Stimulated activated CD8-positive, alpha-beta memory T cell treated with anti-CD3 and anti-CD28 coated beads, Interleukin-15, amount 100 ng/mL, for 4 hours (primary cell): ENCODE measurements at places on chromosomes 11 and 22.

DNA sequence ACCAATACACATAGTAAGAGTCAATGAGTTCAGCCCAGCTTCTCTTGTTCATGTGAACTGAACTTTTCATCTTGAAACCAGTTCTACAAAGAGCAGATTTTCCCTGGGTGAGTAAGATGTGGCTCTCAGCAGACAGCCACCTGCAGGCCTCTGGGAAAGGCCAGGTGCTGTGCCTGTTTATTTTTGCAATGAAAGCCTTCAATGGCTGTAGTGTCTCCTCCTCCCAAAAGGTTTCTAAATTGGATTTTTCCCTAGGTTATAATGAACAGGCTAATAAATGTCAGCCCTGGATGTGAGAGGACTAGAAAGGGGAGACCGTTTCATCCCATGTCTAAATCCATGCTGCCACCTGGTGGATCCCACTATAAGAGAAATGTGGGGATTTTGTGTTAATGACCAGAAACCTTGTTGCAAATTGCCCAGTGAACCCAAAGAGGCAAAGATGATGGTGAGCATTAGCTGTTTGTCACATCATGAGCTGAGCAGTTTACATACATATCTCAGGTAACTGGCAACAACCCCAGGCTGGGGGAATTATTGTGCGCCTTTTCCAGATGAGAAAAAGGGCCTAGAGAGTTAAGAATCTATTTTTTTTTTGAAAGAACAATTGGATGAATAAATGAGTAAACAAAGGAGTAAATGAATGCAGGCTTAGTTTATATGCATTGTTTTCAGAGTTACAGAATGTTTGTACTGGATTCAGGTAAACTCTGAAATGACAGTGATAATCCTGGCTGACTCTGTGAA, 12.7 kb downstream of the C11orf91 start:
- DNase-seq, result no peak

DNA sequence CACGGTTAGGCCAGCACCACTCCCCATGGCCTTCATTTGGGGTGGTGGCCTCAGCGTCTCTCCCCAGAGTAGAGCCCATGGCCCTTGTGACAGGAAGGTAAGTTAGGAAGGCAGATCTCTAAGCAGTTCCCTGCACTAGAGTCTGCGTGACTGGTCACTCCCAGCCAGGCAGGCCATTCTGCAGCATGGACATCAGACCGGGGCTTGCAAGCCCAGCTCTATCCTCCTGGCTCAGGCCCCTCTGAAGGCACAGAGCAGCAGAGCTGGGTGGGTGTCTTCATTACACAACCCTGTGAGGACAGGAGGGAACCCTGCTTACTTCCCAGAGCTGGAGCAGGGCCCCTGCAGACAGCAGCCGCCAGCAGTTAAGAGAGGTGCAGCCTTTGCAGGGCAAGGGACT, 77.3 kb downstream of the PIWIL3 start:
- no peak for DNase-seq

DNA sequence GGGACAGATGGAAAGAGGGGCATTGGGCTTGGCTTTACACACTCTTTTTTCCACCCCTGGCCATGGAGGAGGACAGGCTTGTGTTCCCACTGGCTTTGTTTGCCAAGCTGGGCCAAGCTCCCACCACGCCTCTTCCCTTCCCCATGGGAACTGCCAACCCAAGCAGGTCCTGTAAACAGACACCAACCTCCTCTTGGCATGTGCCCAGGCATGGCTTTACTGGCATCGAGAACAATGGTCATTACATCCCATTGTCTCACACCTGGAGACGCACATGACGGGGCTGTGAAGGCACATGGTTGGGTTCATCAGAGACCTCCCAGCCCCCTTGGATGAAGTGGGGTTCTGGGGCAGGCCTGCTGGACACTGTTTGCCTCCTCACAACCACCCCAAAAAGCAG, 11.7 kb downstream of the SEC14L3 start:
- DNase-seq, result no peak

DNA sequence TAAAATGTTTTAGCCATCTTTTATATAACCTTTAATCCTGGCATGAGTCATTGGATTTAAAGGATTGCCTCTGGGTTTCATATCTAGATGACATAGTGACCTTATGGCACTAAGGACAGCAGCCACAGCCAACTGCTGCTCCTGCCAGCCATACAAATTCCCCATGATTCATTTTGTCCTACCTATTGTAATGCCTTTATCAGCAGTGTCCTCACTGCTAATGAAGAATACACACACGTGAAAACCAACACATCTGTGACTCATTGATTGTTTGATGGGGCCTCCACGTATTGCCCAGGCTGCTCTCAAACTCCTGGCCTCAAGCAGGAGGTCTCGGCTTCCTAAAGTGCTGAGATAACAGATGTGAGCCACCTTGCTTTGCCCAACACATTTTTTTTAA, 1.8 kb downstream of the LDHAL6A start:
- no peak for DNase-seq

DNA sequence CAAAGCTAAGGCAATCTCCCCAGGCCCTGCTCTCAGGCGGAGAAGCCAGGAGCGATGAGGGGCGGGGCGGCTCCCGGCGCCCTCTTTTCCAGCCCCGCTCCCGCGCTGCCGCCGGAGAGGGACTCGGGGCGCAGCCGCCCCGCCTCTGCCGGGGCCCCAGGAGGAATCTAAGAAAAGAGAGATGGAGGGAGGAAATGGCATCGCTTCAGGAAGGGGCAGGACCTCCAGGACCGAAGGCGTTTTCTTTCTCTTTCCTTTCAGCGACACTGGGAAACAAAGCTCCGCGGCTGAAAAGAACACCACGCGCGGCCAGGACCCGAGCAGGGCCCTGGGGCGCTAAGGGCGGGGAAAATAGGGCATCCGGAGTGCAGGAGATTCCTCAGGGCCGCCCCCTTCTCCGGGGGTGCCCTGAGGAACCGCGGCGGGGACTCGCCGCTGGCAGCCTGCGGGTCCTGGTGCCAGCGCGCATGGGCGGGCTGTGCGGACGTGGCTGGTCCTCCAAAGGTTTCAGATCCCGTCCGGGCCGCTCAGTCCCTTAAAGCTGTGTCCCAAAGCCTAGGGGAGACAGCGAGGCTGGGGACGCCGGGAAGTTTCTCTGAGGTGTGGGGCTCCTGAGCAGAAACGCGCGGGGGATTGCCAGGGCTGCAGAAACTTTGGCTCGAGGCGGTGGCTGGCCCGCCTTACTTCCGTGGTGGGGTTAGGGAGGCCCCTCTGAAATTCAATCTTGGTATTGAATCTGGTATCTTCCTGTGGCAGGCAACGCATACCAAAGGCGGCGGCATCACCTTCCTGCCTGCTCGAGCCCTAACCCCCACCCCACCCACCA, 2.8 kb upstream of the BSX start:
- no peak for DNase-seq

GRCh38 chr11:69664103-69664775, 10.9 kb downstream of the LTO1 start:
- DNase-seq, result no peak

DNA sequence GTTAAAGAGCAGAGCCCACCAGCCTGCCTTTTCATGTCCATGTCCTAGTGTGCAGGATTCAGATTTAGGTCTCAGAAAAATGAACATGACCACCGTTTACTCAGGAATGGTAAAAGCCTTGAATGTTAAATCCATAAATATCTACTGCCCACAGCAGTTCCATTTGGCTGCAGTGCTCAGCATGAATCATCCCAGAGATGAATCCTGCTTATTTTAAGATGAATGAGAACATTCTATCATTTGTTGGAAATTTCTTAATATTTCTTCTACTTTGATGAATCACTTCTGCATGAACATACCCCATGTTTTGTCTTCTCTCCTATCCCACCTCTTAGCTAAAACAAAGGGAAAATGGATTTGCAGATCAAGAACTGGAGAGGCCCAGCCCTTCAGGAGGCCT, 47.5 kb upstream of the AQP11 start:
- DNase-seq, result no peak

DNA sequence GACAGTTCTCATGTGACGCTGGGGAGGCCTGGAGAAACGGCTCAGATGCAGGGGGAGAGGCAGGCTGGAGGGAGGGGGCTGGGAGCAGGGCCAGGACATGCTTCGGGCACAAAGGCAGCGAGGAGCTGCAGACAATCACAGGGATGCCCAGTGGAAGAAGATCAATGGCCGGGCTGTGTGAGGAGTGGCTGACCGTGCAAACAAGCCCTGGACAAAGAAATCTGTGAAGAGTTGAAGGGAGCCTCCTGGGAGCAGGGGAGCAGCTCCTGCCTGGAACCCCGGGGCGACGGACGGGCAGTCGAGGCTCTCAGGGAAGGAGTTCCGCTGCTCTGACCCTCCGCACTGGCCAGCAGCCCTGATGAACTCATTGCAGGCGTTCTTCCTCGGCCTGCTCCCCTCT, 126.7 kb upstream of the B3GAT1 start:
- no peak for DNase-seq

DNA sequence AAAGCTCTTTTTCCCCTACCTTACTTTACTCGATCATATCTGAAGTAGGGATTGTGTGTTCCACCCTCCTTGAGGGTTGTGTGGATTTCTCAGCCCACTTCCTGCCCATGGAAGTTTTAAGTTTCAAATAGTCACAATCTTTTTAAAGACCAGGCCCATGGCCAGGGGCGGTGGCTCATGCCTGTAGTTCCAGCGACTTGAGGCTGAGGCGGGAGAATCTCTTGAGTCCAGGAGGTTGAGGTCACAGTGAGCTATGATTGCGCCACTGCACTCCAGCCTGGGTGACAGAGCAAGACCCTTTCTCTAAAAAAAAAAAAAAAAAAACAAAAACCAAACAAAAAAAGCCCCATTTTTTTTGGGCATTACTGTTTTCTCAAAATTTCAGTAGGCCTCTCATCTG, 36.3 kb upstream of the LRRC10B start:
- DNase-seq, result no peak

- no peak for DNase-seq
Measured at GRCh38 chr11:43984039-43984438, 41.6 kb downstream of the C11orf96 start.

DNA sequence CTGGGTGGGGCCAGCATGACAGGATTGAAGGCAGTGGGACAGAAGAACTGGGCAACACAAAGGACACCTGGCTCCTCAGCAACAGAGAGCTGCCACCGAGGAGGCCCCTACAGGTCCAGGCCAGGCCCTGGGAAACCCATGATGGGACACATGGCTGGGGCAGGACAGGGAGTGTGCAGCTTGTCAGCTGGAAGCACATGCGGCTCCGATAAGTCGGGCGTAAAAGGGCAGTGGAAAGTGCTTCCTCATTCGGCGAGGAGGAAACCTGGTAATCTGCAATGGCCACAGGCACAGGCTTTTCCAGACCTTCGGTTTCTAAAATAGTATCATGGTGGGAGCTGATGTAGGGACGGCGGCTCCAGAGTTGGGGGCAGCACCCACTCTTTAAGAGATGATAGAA, 16.5 kb downstream of the GNAZ start:
- DNase-seq, result no peak

DNA sequence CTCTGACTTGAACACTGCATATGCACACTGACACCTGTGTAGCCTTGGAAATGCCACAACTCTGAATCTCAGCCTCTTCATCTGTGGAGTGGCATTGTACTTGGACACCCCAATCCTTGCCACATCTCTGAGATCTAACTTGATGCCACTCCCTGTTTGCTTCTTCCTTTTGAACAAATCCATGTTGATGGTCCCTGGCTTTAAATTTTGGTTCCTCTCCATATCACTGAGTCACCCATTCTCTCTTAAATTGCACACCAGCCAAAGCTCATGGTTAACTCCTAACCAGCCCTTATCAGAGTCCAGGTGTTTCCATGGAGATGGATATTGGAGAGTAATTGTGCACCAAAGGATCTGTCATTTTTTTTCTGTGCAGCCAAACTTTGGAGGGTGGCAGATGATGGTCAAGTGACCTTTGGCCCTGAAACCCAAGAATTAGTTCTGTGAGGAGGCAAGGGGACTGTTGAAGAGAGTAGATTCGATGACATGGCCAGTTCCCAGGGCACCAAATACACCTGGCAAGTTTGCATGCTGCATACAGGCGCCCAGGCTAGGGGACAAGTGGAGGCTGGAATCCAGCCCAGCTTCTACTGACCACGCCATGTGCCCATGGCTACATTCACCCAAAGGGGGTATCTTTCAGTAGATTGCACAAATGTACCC, 25.1 kb upstream of the PAMR1 start:
- no peak for DNase-seq

GRCh38 chr11:65625628-65626342, 10.2 kb downstream of the PCNX3 start:
- no peak for DNase-seq

- DNase-seq, result no peak
Measured at GRCh38 chr11:134752526-134752925, 340.5 kb upstream of the B3GAT1 start.

DNA sequence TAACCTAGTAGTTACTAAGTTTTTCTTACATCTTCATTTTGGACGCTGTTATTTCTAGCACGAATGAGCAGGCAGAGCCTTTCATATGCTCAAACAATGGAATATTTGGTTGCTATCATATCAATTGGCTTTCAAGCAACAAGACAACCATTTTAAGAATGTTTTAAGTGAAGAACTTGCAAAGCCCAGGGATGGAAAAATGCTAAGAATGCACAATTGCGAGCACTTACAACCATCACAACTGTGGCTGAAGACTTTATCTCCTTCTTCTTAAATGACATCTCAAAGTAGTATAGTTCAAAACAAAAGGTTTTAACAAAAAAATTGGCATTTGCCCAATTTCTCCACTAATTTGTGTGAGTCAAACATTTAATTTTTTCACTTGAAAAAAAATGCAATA, 8.3 kb upstream of the MMP1 start:
- DNase-seq, result no peak

- no peak for DNase-seq
Measured at GRCh38 chr11:69310934-69311766, 17.2 kb downstream of the MYEOV start.

- DNase-seq, result peak; percentile 11
Measured at GRCh38 chr11:118438314-118438931, 2.1 kb downstream of the KMT2A start.

GRCh38 chr11:33529461-33529860, 171.2 kb downstream of the C11orf91 start:
- no peak for DNase-seq

GRCh38 chr22:37235897-37236607, 8.0 kb downstream of the RAC2 start:
- DNase-seq, result no peak

DNA sequence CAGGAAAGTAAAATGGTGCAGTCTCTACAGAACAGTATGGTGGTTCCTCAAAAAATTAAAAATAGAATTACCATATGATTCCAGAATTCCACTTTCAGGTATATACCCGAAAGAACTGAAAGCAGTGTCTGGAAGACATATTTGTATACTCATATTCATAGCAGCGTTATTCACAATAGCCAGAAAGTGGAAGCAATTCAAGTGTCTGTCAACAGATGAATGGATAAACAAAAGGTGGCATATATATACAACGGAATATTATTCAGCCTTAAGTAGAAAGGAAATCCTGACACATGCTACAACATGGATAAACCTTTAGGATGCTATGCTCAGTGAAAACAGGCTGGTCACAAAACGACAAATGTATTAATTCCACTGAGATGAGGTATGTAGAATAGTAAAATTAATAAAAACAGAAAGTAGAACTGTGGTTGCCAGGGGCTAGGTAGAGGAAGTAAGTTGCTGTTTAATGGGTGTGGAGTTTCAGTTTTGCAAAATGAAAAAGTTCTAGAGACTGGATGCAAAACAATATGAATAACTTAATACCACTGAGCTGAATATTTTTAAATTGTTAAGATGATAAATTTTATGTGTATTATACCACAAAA, 14.5 kb downstream of the SAA1 start:
- DNase-seq, result no peak
